ENCODE measurements at places on chromosomes 6 and 20.

- DNase-seq: no peak
These were observed 27.9 kb downstream of the TCF15 start for GRCh38 chr20:582204-582603.

DNA sequence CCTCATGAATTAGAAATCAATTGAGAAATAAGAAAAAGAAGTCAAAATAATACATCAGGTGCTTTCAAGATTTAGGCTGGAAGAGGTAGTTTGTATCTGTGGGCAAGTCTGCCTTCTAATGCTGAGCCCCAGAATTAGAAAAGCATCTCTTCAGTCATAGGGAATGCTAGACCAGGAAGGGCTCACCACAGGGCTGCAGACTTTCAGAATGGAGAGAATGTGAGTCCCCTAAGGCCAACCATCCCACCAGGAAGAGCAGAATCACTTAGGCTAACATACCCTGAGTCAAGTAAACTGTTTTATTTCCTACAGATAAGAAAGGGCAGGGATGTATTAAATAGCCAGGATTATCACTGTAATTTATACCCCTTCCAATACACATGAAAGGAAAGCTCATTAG lies 510.2 kb downstream of the RNF144B start:
- no peak for DNase-seq

DNA sequence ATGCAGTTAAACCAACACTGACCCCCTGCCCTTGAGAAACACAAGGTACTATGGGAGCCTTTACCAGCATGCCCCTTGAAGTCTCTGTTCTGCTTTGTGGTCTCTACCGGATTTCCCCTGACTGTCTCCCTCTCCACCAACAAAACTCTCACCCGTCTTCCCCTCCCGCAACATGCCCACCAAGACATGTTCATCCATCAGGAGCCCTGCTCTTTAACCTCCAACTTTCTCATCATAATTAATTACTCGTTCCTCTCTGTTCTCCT lies 1.1 kb downstream of the ZNF165 start:
- DNase-seq: no peak

DNA sequence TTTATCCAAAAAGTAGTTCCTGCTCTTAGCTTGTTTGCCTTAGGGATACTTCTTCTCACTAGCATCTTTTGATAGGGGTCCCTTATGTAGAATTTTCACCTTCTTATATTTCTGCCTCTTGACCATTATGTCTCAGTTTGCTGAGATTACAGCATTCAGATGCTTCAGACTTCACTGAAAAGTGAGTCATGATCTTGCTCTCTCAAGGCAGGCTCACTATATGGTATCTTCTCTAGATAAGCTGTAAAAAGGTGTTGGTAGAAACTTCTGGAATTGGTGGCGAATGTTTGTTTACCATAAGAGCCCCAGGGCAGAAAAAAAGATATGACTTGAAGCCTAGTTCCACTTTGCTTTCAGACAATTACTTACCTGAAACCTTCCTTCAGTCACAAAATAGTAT lies 19.7 kb downstream of the GTPBP2 start:
- DNase-seq: no peak

DNA sequence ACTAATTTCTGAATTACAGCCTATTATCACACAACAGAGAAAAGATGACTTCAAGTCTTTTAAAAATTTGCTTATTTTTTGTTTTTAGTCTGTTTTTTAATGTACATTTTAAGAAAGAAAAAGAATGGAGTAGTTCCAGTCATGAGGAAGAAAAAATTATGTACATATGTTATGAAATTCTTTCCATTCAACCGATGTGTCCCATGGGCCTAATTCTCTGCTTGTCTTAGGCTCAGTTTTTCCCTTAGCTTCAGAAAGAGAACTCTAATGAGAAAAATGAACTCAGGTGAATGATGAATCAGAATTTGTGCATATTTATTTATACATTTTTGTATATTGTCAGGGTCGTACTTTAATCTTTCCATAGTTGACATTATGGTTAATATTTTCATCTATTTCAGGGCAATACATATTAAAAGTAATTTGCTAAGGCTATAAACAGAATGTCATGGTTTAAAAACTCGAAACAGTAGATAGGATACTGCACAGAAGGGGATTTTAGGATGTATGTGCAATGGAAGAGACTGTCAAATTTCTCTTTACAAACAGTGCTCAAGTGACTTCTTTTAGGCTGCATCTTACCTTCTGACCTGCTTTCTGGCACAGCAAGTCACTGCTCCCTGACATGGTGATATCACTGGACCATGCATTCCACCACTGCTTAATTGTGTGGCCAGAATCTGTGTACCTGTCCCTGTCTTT lies 153.1 kb downstream of the EPHA7 start:
- DNase-seq: no peak

GRCh38 chr6:151482290-151482689 lies 11.5 kb upstream of the CCDC170 start:
- DNase-seq: no peak

DNA sequence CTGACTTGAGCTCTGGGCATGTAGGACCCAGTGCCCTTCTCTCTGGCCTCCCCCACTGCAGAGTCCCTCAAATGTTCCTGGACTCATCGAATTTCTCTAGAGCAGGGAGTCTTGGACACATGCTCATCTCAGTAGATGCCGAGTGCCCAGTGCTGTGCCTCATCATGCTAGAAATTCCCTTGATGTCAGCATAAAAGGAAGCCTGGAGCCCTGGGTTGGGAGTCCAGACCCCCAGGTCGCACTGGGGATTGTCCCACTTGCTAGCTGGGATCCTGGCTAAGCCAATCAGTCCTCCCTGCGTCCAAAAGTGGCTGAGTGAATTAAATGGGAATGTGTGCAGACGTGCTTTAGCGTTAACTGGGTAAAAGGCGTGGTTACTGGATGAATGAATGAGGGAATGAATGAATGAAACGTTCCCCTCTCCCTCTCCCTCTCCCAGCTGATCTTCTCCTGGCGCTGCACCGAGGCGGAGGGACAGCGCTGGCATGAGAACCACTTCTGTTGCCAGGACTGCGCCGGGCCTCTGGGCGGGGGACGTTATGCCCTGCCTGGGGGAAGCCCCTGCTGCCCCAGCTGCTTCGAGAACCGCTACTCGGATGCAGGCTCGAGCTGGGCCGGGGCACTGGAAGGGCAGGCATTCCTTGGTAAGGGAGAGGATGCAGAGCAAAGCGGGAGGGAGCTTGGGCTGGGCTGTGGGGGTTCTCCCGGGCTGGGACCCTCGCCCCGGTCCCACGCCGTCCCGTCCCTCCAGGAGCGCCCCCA lies 1.6 kb upstream of the TOMM6 start:
- no peak for DNase-seq
